KG1 (cell line): ENCODE measurements at places on chromosomes 2 and 18.

- DNase-seq: peak; percentile 18
Observed at GRCh38 chr2:160324161-160324800, 124.2 kb upstream of the ITGB6 start.

DNA sequence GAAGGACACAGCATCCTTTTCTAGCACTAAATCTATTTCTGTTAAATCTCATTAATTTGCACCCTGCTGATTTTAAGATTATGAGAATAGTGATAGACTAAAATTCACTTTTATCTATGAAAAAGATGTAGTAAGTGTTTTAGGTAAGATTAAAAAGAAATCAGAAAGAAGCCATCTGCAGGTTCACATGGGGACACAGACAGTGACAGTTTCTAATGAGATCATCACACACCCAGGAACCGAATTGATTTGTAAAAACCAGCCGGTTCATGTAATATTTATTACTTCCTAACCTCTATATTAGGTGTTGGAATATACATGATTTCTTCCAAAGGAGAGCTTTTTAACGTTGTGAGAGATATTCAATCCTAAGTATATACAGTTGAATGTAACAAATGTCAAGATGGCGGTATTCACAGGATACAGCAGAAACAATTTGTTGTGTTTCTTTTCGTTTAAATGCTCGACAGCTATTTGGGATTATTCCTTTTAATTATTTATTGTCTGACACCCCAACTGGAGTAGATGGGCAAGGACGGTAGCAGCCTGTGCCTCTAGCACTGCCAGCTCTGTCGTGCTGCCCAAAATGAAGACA is 223.4 kb downstream of the CCDC102B start:
- DNase-seq: no peak

GRCh38 chr2:237858294-237859081 is 935 bp upstream of the RAMP1 start:
- peak; percentile 41 for DNase-seq

DNA sequence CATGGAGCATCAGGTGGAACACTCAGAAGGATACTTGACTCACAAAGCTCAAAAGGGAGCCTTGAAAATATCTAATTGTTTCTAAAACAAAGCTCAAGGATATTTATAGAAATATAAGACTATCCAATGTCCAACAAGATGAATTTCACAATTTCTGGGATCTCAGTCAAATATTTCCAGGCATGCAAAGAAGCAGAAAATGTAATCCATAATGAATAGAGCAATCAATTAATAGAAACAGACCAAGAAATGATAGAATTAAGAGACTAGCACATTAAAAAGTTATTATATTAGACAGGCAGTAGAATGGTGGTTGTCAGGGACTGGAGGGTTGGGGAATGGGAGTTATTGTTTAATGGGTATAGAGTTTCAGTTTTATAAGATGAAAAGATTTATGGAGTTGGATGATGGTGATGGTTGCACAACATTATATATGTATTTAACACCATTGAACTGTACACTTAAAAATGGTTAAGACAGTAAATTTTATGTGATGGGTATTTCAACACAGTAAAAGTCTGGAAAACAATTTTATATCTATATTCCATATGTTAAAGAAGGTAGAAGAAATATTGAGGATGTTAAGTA is 189.9 kb upstream of the PIEZO2 start:
- no peak for DNase-seq

DNA sequence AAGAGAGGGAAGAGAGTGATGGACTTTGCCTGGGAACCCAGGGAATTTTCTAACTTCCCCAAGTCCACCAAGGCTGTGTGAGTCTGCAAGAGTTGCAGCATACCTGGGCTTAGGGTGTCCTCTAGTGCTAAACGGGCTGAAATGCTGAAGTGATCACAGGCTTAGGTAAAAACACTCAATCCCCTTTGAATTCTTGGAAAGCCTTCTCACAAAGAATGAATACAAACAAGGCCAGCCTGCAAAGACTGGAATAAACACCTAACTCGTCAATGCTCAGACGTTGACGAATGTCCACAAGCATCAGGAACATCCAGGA is 30.0 kb upstream of the BMP10 start:
- DNase-seq: no peak

DNA sequence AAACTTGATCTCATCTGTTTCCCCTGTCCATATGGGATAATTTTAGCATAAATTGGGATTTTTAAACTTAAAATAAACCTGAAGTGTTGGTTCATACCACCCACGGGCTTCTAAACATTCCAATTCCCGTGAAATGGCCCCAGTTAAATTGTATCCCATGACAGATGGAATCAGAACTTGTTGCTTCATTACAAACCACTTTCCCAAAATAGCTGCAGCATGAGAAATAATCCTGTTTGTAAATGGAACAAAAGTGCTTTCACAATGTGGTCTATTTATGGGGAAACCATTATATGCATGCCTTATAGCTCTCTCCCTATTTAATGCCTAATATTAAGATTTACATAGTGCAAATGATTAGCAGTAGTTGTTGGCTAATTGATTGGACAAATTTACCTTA is 15.9 kb downstream of the SCG2 start:
- DNase-seq: no peak

DNA sequence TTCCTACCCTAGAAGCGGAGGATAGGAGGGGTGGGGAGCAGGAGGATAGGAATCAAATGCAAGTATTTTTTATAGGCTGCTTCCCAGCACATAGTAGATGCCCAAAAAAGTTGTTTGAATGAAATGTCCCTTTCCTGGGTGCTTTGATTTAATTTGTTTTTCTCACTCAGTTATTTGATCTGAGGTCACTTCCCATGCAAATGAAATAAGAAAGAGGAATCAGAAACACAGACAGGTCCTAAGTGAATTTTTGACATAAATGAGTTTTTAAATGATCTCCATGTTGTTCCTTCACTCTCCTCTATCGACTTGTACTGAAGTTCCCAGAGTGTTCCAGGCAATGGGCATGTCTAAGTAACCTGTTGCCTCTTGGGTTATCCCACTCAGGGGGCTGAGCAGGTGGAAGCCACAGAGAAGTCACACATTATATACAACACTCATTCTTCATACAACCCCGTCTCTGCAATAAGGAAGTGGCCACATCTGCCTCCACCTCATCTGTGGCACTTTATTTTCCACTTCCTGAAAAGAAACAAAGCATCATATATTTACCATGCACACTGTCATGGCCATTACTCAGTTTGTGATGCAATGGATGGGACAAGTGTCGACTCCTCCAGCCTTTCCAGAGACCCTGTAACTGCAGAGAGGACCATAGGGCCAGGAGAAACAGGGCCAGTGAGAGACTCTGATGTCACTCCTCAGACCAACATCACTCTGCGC is 81.9 kb upstream of the ZNF397 start:
- peak; percentile 50 for DNase-seq

- no peak for DNase-seq
Observed at GRCh38 chr2:217956586-217957457, 46.0 kb downstream of the TNS1 start.

- DNase-seq: no peak
Observed at GRCh38 chr2:112182581-112183034, 44.4 kb downstream of the FBLN7 start.

DNA sequence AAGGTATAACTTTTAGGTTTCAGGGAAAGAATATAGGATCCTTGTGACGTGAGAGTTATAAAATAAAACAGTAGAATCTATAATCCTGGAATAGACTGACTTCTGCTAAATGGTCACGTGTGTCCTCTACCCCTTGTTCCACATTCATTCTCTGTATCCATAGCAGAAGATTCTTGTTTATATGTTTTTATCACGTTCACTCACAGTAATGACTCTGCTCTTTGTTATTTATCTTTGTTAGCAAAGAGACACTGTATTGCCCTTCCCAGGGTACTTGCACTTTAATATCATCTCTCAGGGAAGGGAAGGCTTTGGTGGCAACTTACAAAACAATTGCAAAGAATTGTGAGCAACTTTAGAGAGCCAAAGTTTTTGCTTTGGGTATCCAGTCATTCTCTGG is 206.2 kb upstream of the LRRTM1 start:
- DNase-seq: no peak

DNA sequence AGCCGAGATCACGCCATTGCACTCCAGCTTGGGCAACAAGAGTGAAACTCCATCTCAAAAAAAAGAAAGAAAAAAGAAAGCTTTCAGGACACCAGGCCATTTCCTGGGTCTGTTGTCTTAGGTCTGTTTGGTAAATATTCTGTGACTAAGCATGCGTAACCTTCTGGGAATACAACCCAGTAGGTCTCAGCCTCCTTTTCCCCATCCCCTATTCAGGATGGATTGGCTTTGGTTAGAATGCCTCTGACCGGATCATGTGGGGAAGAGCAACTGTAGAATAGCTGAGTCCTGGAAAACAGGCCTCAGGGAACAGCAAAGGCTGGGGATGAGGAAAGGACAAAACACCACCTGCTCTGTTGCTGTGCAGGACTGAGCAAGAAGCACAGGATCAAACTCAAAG is 1.6 kb upstream of the PDCL3 start:
- no peak for DNase-seq

GRCh38 chr18:61975526-61976326 is 82.9 kb upstream of the RNF152 start:
- no peak for DNase-seq

DNA sequence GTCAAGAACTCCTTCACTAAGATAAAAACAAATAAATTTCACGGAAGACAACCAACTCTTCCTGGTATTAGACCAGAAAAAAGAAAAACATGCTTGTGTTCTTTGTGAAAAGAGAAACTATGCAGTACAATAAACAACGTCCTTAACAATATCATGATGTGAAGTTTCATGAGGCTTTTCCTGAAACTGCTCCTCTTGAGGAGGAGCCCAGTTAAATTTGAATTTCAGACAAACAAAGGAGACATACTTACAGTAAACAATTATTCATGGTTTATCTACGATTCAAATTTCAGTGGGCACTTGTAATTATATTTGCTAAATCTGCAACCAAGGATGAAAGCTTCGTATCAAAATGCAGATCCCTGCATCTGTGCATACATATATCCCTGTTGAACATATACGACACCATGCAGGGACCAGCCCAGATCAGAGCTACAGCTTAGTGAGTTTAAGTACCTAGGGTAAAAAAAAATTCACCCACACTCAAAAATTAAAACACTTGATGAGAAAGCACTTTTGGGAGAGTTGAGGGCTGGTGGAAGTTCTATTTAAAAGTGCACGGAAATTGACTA is 24.8 kb upstream of the SLC9A2 start:
- DNase-seq: no peak

DNA sequence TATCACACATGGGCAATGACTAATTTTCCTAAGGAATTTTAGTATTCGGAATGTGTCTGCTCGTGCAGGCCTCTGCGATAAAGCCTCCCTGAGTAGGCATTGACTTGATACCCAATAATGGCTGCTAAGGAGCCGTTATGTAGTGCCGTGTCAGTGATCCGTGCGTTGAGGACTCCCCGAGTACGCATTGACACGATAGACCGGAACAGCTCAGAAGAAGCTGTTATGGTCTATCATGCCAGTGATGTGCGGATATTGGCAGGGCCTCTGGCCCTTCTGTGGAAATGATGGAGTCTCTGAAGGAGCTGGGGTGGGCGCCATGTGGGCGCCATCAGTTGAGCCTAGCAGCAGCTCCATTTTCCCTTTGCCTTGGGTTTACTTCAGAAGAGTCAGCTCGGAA is 29.1 kb downstream of the ZEB2 start:
- DNase-seq: no peak

- DNase-seq: no peak
Observed at GRCh38 chr2:180819106-180819505, 161.3 kb upstream of the UBE2E3 start.

GRCh38 chr2:188610827-188611226 is 319.2 kb downstream of the GULP1 start:
- no peak for DNase-seq

- DNase-seq: no peak
Observed at GRCh38 chr18:48290162-48290926, 118.8 kb downstream of the ZBTB7C start.

DNA sequence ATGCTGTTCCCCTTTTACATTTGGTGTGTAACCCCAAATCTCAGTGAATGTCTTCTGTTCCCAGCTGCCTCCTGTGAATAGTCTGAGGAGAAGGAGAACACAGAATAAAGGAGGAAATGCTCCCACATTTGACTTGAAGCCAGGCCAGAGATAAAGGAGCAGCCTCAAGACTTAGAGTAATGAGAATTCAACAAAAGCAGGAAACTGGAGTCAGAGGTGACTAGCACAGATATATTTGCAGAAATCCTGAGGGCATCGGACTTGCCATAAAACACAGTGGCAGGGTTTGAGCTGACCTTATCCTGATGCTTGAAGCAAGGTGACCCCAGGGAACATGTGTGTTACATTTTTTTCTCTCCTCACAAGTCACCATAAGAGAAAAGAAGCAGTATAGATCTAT is 291.4 kb upstream of the RND3 start:
- DNase-seq: no peak

- DNase-seq: no peak
Observed at GRCh38 chr2:223779877-223780276, 57.5 kb downstream of the AP1S3 start.

- no peak for DNase-seq
Observed at GRCh38 chr18:51955136-51955535, 384.9 kb upstream of the DCC start.

DNA sequence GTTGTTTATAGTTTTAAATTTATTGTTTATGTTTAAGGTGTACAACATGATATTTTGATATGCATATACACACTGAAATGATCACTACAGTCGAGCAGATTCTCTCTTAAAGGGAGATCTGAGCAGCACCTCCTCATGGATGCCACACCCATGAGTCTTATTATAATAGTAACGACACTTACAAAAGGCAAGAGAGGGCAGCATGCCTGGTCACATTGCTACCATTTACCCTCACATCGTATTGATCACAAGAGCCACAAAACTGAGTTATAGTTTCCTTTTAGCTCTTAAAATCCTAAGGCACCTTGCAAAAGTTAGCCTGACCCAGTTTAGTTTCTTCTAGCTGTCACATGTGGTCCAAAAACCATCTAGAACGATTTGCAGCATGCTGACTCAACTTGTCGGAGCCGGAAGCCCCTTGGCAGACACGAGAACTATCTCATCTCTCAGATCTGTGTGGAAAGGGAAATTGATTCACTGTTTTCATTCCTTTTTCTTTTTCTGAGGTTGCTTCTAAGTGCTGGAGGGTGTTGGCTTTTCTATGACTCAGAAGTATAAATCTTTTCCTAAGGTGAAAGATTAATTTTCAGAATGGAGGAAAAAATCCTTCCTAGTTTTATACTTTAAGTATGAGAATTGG is 85.3 kb downstream of the CDC42EP3 start:
- no peak for DNase-seq

DNA sequence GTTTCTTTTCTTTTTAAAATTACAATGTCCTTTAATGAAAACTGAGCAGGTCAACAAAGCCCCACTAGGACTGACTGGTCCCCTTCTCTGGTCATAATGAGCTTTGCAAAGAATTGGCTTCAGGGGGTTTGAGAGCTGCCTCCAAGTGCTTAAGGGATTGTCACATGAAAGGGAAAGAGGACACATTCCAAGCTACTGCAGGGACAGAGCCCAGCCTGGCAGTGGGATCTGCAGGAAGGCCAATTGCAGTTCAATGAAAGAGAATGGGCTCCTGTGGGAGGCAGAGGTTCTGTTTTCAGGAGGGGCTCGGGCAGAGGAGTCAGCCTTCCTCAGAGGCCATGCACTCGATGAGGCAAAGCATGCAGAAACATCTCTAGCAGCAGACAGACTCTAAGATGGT is 84.1 kb upstream of the ACKR3 start:
- DNase-seq: no peak

GRCh38 chr2:136167721-136168475 is 49.9 kb upstream of the CXCR4 start:
- no peak for DNase-seq
